Osteoblast (primary cell): ENCODE measurements at places on chromosomes 2 and 18. TPM values are rescaled to one million over a fixed set of nuclear protein-coding genes. Genes with fewer than 3 reads are reported as not detected.

Gene DYNAP
- total RNA-seq = not detected in 2 replicates

Gene CRYBA2
- total RNA-seq = not detected in 2 replicates

Gene TMEM37
- total RNA-seq = 1.1 and 1.2 TPM in 2 replicates

Gene PLA2R1
- 19.2 and 19.9 TPM in 2 replicates for total RNA-seq

Gene ABCG8
- not detected in 2 replicates for total RNA-seq

Gene GAREM2
- 1.4 and 2.4 TPM in 2 replicates for total RNA-seq

Gene STAMBP
- total RNA-seq = 23.2 and 23.3 TPM in 2 replicates

Gene SPOPL
- total RNA-seq = 21.2 and 23.5 TPM in 2 replicates

Gene TUBA4B
- not detected in 2 replicates for total RNA-seq

Gene G6PC2
- not detected in 2 replicates for total RNA-seq

Gene CCL20
- total RNA-seq = 1.1 and 1.2 TPM in 2 replicates

Gene GPBAR1
- 0.36 TPM in 1 of 2 replicates, not detected in the other for total RNA-seq

Gene KYNU
- total RNA-seq = 5.9 and 10.9 TPM in 2 replicates
